ENCODE measurements at places on chromosomes 12 and 14.

- no peak for DNase-seq
Observed at GRCh38 chr14:63897721-63898163, 44.9 kb downstream of the SYNE2 start.

GRCh38 chr14:89586258-89587135 is 169.5 kb upstream of the FOXN3 start:
- peak; percentile 4 for DNase-seq

GRCh38 chr12:31471051-31471450 is 119.9 kb downstream of the DENND5B start:
- no peak for DNase-seq

DNA sequence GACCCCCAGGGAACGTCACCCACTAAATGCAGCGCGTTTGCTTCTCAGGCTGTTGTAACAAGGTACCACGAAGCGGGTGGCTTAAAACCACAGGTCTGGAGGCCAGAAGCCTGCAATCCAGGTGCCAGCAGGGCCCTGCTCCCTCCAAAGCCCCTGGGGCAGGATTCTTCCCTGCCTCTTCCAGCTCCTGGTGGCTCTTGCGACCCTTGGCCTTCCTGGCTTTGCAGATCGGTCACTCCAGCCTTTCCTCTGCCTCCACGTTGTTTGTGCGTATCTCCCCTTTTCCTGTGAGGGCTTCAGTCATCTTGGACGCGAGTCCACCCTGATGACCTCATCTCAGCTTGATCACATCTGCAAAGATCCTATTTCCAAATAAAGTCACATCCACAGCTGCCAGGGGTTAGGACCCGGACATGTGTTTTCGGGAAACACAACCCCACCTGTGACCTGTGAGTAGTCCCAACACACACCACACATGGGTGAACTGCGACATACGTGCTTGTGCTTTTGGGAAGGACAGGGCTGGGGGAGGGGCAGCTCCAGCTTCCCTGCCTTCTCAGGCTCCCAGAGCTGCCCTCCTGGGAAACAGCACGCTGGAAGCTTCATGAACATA is 114.5 kb upstream of the NCOR2 start:
- no peak for DNase-seq

- no peak for DNase-seq
Observed at GRCh38 chr12:52524241-52524897, 4.2 kb upstream of the KRT5 start.

GRCh38 chr14:100440207-100440631 is 117.1 kb downstream of the SLC25A47 start:
- DNase-seq, result no peak

GRCh38 chr14:101501341-101501740 is 60.0 kb upstream of the DIO3 start:
- no peak for DNase-seq

DNA sequence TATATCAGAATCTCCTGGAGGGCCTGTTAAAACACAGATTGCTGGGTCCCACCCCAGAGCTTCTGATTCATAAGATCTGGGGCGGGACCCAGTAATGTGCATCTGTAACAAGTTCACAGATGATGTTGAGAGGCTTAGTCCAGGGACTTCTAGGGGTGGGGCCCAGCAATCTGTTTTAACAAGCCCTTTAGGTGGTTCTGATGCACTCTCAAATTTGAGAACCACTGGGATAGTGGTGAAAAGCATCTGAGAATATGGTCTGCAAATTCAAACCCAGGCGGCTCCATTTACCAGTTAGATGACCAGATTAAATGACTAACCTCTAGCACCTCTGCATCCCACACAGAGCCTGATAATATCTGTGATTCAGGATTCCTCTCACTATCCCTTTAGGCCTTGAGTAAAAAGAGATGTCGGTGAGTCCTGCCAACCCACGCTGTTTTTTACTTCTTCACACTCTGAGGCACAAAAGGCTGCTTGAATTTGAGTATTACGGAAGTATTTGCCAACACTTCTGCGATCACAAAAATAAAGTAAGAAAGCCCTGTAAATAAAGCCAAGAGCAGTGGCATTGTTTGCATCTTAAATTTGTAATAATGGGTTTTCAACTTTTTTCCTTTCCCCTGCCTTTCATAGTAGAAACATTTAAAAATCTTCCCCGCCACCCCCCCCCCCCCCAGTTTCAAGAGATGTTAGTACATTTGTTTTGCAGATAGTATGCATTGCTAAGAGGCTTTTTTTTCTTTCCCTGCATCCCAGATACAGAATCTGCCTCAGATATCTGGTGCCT is 1.8 kb upstream of the FRS2 start:
- no peak for DNase-seq

- no peak for DNase-seq
Observed at GRCh38 chr12:92707926-92708325, 5.1 kb downstream of the PLEKHG7 start.

- no peak for DNase-seq
Observed at GRCh38 chr14:61203081-61203753, 77.9 kb downstream of the TMEM30B start.
